ENCODE measurements at places on chromosomes 2 and 18. TPM values are rescaled to one million over a fixed set of nuclear protein-coding genes. Genes with fewer than 3 reads are reported as not detected.
A peak's percentile ranks its signal among the peaks of the same experiment; 100 is the strongest.

GRCh38 chr2:223161873-223162458 lies 110.0 kb downstream of the KCNE4 start:
- no peak for DNase-seq
- H3K36me3 ChIP-seq, result no peaks in the 10 kb centered on the region
- H3K4me1 ChIP-seq, result no peaks in the 10 kb centered on the region
- no peaks in the 10 kb centered on the region for H3K27me3 ChIP-seq
- no peak overlapping the region for H3K4me3 ChIP-seq

DNA sequence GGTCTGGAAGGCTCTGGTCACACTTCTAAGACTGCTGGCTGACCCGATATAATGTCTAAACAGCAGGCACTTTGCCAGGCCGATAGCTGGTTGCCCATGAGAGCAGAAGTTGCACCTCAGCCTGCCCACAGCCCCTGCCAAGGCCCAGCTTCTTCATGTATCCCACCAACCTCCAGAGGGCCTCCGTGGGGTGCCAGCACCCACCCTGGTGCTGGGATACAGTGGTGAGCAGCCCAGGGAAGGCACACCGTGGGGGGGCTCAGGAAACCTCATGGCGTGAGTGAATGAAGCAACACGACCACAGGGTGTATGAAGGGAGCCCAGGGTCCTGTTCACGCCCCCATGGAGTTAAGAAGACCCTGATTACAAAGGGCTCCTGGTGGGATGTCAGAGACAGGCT lies 16.2 kb upstream of the GLI2 start:
- no peaks in the 10 kb centered on the region for H3K36me3 ChIP-seq
- no peaks in the 10 kb centered on the region for H3K27me3 ChIP-seq
- H3K4me1 ChIP-seq, result no peaks in the 10 kb centered on the region
- DNase-seq, result no peak
- H3K27ac ChIP-seq, result no peak overlapping the region

DNA sequence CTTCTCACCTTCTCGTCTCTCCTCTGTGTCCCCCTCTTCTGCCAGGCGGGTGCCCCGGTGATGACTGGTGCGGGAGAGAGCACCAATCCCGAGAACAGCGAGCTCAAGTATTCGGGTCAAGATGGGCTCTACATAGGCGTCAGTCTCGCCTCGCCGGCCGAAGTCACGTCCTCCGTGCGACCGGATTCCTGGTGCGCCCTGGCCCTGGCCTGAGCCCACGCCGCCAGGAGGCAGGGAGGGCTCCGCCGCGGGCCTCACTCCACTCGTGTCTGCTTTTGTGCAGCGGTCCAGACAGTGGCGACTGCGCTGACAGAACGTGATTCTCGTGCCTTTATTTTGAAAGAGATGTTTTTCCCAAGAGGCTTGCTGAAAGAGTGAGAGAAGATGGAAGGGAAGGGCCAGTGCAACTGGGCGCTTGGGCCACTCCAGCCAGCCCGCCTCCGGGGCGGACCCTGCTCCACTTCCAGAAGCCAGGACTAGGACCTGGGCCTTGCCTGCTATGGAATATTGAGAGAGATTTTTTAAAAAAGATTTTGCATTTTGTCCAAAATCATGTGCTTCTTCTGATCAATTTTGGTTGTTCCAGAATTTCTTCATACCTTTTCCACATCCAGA lies 31.3 kb downstream of the GATA6 start:
- no peaks in the 10 kb centered on the region for H3K27me3 ChIP-seq
- no peak overlapping the region for H3K27ac ChIP-seq
- H3K4me3 ChIP-seq, result no peak overlapping the region
- DNase-seq, result no peak
- H3K4me1 ChIP-seq, result no peaks in the 10 kb centered on the region
- H3K36me3 ChIP-seq, result peaks cover 18% of the 10 kb centered on the region

DNA sequence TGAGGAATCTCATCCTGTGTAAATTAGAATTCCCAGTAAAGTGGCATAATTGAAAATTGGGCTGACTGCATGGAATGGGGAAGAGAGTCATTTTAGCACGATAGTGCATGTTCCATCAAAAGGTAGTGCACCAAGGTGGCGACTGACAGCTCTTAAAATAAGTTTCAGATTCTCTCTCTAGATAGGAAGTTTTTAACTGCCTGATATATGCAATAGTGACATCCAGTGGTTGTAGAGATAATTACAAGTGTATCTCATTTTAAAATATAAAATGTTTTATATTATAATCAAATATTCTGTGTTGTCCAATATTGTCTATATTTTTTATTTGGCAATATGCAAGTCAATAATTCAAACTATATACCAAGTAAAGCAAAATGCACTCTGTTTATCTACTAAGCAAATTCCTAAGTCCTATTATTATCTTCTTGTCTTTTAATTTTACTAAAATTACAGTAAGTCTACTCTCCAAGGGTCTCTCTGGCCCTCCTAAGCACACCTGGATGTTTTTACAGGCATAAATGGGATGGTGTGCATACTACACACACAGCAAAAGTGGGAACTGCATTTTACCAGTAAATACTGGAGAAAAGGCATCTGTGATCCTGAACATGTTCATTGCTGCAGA lies 397.7 kb upstream of the HNRNPA3 start:
- no peaks in the 10 kb centered on the region for H3K27me3 ChIP-seq
- no peaks in the 10 kb centered on the region for H3K4me1 ChIP-seq
- DNase-seq, result no peak
- no peak overlapping the region for H3K27ac ChIP-seq
- no peak overlapping the region for H3K4me3 ChIP-seq

The GATA6 gene
- polyA plus RNA-seq, result 53.3 TPM

The RAD51AP2 gene
- 0.60 TPM for polyA plus RNA-seq

DNA sequence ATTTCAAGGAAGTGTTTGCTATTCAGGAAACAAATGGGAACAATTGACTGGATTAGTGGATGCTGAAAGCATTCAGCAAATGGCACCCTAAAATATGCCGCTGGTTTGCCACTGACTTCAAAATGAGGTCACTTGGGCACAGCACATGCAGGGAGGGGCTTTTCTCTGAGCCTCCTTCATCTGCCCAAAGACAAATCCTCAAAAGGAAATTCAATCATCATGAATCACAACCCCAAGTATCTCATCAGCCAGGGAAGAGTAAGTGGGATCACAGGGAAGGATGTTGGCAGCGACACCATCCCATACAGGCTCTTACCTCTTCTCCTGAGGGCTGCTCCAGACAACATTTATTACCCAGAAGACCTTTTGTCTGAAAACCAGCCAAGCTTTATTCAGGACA lies 14.4 kb upstream of the SP140L start:
- no peaks in the 10 kb centered on the region for H3K4me1 ChIP-seq
- no peak overlapping the region for H3K4me3 ChIP-seq
- H3K27ac ChIP-seq, result no peak overlapping the region

DNA sequence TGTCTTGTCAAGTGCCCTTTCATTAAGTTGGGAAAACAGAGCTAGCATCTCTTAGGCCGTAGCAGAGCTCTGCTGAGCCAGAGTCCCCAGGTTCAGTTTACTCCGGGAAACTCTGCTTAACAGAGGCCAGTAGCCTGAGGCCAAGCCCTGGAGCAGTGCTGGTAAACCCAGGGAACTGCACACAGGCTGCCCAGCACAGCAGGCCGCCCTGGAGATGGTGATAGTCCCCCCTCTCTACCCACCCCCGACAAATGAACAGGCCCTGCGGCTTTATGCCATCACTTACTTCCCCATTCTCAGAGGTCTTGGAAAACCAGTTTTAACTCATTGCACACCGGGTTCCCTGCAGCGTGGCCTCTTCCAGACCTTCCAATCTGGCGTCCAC lies 3.5 kb downstream of the CNNM4 start:
- peak overlapping the region; percentile 58 for H3K4me3 ChIP-seq
- DNase-seq, result peak; percentile 40
- no peaks in the 10 kb centered on the region for H3K27me3 ChIP-seq
- peaks cover 26% of the 10 kb centered on the region for H3K4me1 ChIP-seq

- no peaks in the 10 kb centered on the region for H3K4me1 ChIP-seq
- H3K4me3 ChIP-seq, result no peak overlapping the region
- no peaks in the 10 kb centered on the region for H3K36me3 ChIP-seq
- DNase-seq, result no peak
Observed at GRCh38 chr2:17083902-17084301, 418.3 kb upstream of the CYRIA start.

The RSAD2 gene
- polyA plus RNA-seq, result 4.4 TPM

The TMEM37 gene
- polyA plus RNA-seq, result 28.5 TPM

The ARHGAP25 gene
- 10.2 TPM for polyA plus RNA-seq

The ELOA2 gene
- polyA plus RNA-seq, result 0.06 TPM

DNA sequence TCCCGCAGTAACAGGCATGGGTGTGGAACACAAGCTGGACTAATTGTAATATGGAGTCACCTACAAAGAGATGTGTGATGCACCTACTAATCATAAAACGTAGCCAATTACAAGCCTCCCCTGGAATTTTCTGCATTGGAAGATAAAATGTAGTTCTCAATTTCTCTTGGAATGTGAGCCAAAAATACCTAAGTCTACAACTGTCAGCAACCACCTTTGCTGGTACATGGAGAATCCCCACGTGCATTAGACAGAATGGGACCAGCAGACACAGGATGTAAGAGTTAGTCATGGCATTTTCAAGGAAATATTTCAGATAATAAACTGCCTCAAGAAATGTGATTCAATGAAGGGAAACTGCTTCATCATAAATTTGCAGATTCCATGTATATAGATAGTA lies 85.6 kb upstream of the DCC start:
- H3K27me3 ChIP-seq, result no peaks in the 10 kb centered on the region
- no peaks in the 10 kb centered on the region for H3K36me3 ChIP-seq
- H3K27ac ChIP-seq, result no peak overlapping the region

DNA sequence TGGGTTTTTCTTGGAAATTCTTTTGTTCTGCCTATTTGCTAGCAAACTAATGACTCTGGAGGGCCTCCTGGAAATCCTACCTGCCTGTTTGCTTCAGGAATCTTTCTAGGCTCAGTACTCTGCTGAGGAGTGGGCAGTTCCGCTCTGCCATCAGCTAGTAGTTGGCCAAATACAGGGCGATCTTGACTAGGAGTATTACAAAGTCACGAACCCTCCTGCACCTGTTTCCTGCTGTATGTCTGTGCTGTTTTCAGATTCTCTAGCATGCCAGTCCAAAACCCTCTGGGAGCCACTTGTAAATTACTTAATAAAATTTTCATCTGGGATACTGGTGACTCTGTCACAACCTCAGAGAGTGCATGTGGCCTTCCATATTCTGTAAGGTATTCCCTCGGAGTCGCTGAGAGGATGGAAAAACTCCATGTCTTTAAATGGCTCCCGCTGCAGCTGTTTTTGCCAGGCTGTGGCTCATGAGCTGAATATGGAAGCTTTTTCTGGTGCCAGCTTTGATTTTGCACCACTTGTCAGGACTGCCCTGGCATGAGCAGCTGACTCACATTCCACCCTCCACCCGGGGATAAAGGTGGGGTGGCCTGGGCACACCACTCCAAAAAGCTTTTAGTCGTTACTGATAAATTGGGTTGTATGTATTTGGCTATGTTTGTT lies 123.0 kb downstream of the RTN4 start:
- H3K36me3 ChIP-seq, result no peaks in the 10 kb centered on the region
- H3K4me1 ChIP-seq, result no peaks in the 10 kb centered on the region
- no peaks in the 10 kb centered on the region for H3K27me3 ChIP-seq

DNA sequence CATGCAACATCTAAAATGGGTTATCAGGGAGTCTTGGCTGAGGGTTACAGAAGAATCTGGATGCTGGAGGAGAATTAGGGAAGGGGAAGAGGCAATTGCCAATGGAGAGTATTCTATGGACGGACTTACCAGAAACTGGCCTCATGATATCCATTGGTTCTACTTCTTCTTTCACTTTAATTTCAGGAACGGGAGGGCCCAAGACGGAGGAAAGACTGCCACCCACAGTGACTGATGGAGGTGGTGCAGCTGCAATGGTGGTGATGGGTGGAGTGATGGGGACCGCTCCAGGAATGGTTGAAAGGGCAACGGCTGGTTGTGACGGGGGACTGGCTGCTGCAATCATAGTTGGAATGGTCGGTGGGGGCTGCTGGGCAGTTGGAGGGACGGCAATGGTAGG lies 69.1 kb upstream of the AMMECR1L start:
- no peak overlapping the region for H3K4me3 ChIP-seq
- H3K4me1 ChIP-seq, result no peaks in the 10 kb centered on the region
- H3K27ac ChIP-seq, result no peak overlapping the region
- no peaks in the 10 kb centered on the region for H3K36me3 ChIP-seq
- no peak for DNase-seq
- H3K27me3 ChIP-seq, result no peaks in the 10 kb centered on the region

DNA sequence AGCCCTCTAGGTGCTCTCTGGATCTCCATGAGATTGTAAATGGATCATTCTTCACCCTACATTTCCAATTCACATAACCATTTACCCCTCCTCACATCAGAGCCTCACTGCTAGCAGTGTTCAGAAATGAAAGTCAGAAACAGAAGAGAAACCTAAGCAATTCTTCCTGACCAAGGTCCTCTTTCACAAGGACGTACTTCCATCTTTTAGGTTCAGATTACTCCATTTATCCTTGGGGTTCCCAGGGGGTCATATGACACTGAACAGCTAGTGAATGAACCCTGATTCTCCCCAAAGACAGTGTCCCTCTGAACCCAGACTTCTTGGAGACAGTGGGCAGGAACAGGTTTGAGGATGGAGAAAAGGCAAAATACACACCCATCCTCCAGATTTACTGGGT lies 12.9 kb upstream of the MARCO start:
- H3K27me3 ChIP-seq, result no peaks in the 10 kb centered on the region
- H3K4me3 ChIP-seq, result no peak overlapping the region
- no peak overlapping the region for H3K27ac ChIP-seq
- no peak for DNase-seq

GRCh38 chr2:168896783-168897182 lies 4.3 kb upstream of the G6PC2 start:
- H3K4me1 ChIP-seq, result no peaks in the 10 kb centered on the region
- no peak overlapping the region for H3K4me3 ChIP-seq
- no peak for DNase-seq

The MPP4 gene
- polyA plus RNA-seq, result 0.18 TPM

DNA sequence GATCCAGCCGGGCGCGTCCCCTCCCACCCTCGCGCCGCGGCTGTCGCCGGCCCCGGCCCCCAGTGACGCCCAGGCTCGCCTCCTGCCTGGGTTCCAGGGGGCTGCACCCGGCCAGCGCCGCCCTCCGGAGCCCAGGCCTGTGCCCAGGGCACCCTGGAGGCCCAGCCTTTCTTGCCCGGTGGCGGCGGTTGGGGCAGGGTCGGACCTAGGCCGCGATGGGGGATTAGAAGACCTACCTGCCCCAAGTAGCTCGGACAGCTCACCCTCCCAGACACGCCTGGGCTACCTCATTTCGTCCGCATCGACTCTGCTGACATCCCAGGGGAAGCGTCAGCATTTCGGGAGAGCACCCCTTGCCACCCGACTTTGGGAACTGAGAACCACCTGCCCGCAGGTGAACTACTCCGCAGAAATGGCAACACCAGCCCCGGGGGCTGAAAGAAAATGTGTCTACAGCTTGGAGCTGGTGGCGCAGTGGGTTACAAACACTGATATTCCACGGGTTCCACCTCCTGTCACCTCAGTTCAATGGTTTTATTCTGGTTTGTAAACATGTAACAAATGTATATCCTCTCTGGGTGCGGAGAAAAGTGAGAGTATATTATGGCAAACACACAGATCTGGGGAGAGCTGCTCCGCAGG lies 834 bp upstream of the ARL4C start:
- no peak for DNase-seq
- peak overlapping the region; percentile 49 for H3K27ac ChIP-seq
- no peaks in the 10 kb centered on the region for H3K27me3 ChIP-seq
- H3K4me1 ChIP-seq, result peaks cover 9% of the 10 kb centered on the region
- H3K4me3 ChIP-seq, result peak overlapping the region; percentile 25

The RNU2-63P gene
- not detected for polyA plus RNA-seq

Data from left lung (tissue), 14 donors.